ENCODE measurements at places on chromosomes 3 and 15. TPM values are rescaled to one million over a fixed set of nuclear protein-coding genes. Genes with fewer than 3 reads are reported as not detected.
A peak's percentile ranks its signal among the peaks of the same experiment; 100 is the strongest.

MNS1 gene
- 4.3 TPM for total RNA-seq

- DNase-seq, result no peak
These were observed 185.9 kb downstream of the MEX3B start for GRCh38 chr15:81859737-81860516.

DNA sequence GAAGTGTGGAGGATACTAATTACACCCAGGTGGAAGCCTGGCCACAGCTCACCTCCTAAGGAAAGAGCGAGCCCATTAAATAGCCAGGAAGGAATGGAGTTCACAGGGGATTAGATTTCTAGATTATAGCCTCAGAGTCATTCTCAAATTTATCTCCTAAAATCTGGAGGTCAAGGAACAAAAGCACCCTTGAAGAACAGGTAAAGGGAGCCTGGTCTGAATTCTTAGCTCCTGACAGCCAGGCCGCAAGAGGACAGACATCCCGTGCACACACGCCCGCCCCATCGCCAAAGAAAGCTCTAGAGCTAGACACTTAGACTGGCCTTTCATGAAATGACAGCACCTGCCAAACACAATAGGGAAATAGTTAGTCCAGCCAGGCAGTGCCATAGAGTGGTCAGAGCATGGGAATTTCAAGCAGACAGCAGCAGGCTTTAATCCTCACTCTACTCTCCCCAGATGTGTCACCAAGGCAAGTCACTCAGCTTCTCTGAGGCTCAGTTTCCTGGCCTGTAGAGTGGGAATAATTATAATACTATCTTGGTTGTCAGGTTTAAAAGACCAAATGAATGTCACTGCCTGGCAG lies 59.2 kb downstream of the LIPC start:
- DNase-seq, result no peak

DNA sequence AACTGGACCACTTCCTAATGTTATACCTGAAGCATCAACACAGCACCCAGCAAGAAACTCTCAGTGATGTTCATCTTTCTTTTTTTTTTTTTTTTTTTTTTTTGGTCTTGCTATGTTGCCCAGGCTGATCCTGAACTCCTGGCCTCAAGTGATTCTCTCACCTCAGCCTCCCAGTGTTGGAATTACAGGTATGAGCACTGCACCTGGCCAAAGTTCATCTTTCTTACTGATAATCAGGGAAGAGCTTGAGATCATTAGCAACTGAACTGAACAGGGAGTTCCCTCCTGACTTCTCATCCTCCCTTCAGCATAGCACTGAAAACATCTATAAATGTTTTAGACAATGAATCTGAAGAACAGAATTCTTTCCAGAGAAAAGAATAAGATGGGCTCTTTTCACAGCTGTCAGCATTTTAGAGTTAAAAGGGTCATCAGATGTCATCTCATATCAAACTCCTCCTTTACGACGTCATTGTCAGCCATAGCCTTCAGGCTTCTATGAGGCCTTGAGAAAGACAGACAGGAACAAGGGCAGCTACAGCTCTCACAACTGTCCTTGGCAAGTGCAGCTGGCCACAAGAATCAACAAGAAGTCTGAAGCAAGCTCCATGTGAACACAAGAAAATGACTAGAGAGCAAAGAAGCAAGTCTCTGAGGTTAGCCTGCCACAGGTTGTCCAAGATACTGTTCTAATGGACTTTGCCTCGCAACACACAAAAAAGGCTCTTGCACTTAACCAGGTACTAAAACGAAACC lies 33.8 kb downstream of the SCAP start:
- no peak for DNase-seq

DNA sequence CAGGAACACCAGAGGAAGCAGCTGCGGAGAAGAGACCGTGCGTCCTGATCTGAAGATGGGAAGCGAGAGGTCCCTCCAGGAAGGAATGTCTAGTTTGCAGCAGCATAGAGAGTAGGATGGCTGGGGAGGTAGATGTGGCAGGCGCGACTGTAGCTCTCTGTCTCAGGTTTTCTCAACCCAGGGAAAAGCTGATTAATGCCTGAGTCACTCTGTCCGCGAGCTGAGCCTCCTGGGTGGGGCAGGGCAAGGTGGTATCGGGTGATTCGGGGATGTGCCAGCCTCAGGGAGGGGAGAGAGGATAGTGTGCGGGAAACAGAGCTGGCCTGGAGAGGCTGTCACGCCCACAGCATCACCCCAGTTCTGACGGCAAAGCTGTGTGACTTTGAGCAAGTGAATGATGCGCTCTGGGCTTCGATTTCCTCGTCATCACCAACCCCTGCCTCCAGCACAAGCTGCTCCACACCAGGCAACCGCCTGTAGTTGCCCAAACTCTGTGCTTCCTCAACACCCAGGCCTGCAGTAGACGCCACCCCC lies 28.4 kb downstream of the CPN2 start:
- peak; percentile 98 for DNase-seq

- DNase-seq, result peak; percentile 11
These were observed 7.7 kb downstream of the NR2F2 start for GRCh38 chr15:96338074-96338765.

ISLR gene
- not detected for total RNA-seq

SERINC4 gene
- not detected for total RNA-seq

EPB42 gene
- total RNA-seq, result not detected

- DNase-seq, result peak; percentile 67
These were observed 125.8 kb downstream of the P2RY1 start for GRCh38 chr3:152960684-152961083.

CPB1 gene
- not detected for total RNA-seq

MYLK gene
- 8.7 TPM for total RNA-seq

DNA sequence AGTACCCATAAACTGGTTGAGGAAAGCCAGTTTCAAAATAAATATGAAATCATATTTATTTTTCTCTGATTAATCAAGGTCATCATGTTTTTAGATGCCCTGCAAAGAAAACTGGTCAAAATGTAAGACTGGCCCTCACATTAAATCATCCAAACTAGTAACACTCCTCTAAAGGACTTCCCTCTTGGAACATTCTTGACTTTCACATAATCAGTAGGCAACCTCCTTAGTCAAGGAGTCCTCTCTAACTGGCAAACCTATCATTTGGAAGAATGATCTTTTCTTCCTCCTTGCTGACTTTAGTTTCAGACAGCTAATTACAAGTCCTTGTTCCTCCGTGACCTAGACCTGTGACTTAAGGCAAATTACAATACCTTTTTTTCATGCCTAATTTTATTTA lies 82.5 kb upstream of the DCBLD2 start:
- peak; percentile 20 for DNase-seq

DNA sequence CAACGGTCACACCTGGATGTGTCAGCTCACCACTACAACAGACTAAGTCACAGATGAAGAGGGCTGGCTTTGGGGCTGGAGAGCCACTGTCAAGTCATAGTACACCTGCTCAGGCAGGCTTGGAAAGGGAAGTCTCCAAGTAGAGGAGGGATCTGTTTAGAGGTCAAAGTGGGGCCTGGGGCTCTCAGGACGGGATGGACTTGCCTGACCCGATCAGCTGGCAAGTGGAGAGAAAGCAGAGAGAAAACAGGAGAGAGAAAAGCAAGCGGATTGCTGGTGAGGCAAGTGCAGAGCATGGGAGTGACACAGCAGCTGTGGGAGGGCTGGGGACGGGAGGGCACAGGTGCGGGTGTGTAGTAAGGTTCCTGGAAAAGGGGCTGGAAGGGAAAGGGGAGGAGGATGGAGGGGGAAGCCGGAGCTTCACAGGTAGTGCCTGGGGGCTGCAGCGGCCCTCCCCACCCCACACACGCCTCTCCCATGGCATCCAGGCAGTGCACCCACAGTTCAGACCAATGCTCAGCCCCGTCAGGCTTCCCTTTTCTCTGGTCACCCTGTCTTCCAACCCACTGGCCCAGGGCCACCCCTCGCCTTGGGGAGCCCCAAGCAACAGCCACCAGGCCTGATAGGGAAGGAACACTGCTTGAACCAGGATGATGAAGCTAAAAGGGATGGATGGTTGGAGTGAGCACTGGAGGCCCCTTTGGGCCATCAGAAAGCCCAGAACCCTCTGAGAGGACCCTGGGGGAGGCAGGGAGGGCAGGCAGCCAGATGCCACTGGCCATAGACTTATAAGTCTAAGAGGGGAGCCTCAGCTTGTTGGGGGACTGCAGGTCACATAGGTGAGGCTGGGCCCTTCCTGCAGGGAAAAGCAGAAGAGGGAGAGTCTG lies 8.5 kb downstream of the RPS17 start:
- DNase-seq, result no peak

GRCh38 chr3:68874551-68875348 lies 57.6 kb downstream of the TAFA4 start:
- no peak for DNase-seq

- DNase-seq, result no peak
These were observed 15.0 kb upstream of the USP3 start for GRCh38 chr15:63489352-63489751.

- peak; percentile 94 for DNase-seq
These were observed 211.1 kb upstream of the GADL1 start for GRCh38 chr3:31105438-31106077.

DNA sequence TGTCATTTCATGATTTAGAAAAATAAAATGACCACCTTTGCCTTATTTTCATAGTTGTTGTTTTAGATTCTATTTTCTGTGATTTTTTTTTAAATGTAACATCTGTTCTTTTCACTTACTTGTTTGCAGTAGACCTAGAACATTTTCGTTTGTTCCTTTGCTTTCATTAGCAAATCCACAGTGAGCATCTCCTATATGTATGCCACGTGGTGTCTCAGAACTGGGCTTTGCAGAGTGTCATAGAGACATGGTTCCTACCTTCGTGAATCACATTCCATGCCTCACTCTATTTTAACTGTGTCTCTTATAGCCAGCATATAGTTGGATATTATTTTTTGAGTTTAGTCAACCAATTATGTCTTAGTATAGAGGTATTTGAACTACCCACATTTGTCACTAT lies 118.2 kb downstream of the KLF13 start:
- no peak for DNase-seq

MYO5C gene
- 16.7 TPM for total RNA-seq

- DNase-seq, result no peak
These were observed at the start of gene AADACL2 for GRCh38 chr3:151733613-151734012. TSS of gene AADACL2 (plus strand) at chr3:151733927. CDS start at chr3:151734036, 109 bp downstream.

GRCh38 chr3:38177181-38177580 lies 11.8 kb downstream of the OXSR1 start:
- no peak for DNase-seq

DNA sequence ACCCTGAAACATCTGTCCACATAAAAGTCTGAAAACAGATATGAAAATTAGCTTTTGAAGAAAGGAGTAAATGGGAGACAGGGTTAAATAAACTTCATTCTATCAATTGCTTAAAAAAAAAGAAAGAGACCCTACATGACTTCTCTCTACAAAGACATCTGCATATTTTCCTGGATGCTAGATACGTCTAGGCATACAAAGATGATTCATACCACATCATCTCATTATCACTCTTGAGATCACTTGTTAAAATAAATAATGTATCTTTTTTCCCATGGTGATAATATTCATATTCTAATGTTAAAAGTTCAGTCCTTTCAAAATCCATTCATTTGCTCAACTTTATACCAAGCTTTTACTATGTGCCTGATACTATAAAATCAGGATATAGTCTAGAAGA lies 295.8 kb downstream of the MAGI1 start:
- no peak for DNase-seq

CLDN11 gene
- 32.0 TPM for total RNA-seq

DNA sequence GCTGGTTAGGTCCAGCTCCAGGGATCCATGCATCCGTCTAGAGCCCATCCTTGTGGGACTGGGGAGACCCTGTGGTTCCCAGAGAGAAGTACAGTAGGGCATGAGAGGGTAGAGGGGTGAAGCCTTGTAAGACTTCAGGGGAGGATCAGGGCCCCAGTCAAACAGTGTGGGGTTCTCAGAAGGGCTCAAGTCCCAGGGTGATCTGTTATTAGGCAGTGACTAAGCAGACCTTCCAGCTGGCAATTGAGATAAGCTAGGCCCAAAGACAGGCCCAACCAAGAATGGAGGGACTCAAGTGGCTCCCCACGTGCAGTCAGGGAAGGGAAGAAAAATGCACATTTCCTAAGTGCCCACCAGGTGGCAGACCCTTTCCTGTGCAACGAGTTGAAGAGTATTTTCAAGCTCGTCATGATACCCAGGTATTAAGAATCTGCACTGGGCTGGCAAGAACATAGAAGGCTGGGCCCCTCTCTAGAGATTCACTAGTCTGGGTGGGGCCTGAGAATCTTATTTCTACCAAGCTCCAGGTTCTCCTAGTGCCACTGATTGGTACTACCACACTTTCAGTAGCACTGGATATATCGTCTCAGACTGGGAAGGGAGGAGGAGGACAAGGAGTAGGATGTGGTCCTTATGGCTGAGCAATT lies 240.8 kb downstream of the NR1D2 start:
- DNase-seq, result peak; percentile 81

DNA sequence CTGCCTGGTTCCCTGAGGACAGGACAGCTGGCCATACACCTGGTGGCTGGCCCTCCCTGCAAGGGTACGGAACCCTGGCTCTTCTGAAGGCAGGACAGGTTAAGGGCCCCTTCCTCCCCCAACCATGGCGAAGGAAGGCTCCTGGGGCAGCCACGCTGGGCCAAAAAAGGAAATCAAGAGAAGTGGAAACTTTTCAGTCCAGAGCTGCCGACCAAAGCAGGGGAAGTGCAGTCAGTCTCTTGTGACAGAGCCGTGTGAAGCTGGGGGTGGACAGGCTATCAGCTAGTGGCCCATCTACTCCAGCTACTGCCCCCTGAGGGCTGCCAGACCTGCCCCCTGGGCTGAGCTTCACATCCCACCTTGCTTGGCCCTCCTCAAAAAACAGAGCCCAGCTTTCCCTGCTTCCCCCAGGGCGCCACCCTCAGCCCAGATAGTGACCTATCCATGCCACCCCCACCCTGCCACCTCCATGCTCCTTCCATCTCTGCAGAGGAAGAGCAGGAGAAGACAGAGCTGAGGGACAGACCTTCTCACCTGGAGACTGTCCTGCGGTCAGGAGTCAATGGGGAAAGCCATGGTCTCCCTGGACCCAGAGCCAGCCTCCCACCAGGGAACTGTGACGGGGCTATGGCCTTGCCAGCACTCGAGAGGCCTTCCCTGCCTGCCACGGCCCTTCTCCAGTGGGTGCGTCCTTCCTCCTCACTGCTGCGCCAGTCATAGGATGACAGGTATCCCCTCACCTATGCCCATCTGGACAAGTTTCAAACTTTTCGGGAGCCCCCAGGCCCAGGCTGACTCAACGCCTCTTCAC lies 4.6 kb downstream of the SEMA7A start:
- DNase-seq, result no peak

- peak; percentile 68 for DNase-seq
These were observed 17.9 kb upstream of the CRABP1 start for GRCh38 chr15:78322243-78322642.

- peak; percentile 52 for DNase-seq
These were observed 376 bp downstream of the KPNA4 start for GRCh38 chr3:160564949-160565441.

IQCF2 gene
- not detected for total RNA-seq

MYL3 gene
- not detected for total RNA-seq

- DNase-seq, result no peak
These were observed 22.1 kb upstream of the MGLL start for GRCh38 chr3:127844326-127844942.

Measured in PC-3 (cell line).